ENCODE measurements at places on chromosomes 13 and 19.

DNA sequence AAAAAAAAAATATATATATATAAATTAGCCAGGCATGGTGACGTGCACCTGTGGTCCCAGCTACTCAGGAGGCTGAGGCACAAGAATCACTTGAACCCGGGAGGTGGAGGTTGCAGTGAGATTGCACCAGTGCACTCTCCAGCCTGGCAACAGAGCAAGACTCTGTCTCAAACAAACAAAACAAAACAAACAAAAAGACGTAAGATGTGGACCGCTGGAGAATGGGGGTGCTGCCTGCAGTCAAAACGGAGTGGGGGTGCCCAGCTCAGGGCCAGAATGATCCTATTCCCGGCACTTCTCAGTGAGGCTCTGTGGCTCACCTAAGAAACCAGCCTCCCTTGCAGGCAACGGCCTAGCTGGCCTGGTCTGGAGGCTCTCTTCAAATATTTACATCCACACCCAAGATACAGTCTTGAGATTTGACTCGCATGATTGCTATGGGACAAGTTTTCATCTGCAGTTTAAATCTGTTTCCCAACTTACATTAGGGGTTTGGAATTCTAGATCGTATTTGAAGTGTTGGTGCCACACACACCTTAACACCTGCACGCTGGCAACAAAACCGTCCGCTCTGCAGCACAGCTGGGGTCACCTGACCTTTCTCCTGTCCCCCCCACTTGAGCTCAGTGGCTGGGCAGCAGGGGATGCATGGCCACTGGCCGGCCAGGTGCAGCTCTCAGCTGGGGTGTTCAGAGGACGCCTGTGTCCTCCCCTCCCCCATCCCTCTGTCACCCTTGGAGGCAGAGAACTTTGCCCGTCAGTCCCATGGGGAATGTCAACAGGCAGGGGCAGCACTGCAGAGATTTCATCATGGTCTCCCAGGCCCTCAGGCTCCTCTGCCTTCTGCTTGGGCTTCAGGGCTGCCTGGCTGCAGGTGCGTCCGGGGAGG lies at the start of gene F7:
Gene F7, plus strand, starts transcription at position 760 of the 889 bp plus-strand sequence. Its CDS starts 51 bp downstream, at position 811.
- no peak for DNase-seq

DNA sequence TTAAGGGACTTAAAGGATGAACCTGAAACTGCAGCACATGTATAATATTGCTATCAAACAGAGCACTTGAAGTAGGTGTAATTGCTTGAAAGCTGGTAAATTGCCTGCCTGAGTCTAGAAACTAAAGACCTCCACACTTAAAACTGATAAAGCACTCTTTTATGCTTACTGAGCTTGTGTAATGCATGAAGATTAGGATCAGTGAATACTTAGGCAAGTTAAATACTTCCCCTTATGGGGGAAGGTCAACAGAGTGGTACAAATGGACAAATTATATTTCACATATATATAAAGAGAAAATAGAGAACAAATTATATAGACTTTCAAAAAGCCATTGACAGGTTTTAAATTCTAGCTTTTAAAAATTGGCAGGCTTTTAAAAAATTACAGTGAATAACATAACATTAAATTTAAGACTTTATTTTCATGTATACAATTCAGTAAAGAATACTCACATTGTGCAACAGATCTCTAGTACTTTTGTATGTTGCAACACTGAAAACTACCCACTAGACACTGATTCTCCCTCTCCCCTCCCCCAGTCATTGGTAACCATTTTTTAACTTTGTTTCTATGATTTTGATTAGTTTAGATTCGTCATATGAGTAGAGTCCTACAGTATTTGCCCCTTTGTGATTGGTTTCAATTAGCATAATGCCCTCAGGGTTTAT lies 23.9 kb downstream of the PIBF1 start:
- peak; percentile 4 for DNase-seq

DNA sequence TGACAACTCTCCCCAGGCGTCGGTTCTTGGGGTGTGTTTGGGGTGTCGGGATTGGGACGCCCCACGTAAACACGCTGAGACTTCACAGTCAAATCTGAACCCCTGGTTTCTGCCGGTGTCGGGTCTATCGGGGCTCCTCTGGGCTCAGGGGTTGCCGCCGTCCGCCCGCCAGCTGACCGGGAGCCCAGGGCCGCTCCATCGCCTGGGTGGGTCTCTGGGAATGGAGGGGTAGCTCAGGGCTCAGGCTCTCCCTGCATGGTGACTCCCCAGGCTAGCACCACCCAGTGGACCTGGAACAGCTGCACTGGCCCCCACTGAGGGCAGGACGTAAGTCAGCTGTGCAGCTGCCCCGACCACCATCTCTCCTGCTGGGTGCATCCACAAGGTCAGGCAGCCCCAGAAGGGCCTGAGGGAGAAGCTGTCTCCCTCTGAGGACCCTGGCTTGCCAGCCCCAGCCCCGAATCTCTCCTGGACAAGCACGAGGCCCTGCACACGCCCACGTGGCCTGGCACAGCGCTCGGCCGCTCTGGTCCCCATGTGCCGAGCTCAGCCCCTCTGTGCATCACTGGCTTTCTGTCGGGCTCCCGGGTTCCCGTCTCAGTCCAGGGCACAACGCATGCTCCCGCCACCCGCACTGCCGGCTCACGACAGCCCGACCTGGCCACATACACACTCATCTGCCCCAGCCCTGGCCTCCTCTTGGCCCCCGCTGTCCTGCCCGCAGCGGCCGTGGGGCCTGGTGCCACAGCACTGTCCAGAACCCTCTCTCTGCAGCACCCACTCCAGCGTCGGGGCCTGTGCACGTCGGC lies 6.1 kb downstream of the RNF126 start:
- DNase-seq = no peak

GRCh38 chr13:75415694-75416093 lies 66.3 kb downstream of the TBC1D4 start:
- DNase-seq = no peak

DNA sequence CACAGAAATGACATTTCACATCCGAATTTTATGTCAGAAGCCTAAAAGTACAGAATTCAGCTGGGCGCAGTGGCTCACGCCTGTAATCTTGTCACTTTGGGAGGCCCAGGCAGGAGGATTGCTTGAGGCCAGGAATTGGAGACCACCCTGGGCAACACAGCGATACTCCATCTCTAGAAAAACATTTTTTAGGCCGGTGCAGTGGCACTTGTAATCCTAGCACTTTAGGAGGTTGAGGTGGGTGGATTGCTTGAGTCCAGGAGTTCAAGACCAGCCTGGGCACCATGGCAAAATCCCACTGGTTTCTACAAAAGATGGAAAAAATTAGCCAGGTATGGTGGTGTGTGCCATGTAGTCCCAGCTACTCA lies 15.3 kb downstream of the NOP53 start:
- no peak for DNase-seq

GRCh38 chr13:103515410-103515809 lies 449.2 kb upstream of the SLC10A2 start:
- no peak for DNase-seq

DNA sequence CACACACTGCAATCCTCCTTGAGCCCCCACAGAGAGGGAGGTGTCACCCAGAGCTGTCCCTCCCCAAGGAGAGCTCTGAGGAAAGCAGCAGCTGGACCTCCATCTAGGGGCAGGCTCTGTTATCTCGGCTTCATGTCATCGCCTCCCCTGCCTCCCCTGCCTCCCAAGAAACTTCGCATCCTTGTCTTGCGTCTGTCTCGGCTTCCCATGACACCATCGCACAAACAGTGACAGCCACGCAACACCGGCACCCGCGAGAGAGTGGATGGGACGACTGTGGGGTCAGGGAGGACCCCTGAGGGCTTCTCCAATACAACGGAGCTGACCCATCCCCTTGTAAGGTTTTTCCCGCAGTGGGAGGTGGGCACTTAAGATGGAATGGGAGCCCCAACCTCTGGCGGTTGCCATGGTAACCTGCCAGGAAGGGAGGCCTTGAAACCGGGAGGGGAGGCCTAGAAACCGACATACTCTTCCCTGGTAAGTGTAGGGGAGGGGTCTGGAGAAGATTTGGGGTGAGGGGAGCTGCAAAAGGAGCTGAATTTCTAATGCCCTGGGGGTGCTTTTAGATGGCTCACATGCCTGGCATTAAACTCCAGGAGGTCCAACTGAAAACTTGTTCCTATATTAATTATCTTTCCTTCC lies 16.3 kb downstream of the TLE2 start:
- DNase-seq = no peak

DNA sequence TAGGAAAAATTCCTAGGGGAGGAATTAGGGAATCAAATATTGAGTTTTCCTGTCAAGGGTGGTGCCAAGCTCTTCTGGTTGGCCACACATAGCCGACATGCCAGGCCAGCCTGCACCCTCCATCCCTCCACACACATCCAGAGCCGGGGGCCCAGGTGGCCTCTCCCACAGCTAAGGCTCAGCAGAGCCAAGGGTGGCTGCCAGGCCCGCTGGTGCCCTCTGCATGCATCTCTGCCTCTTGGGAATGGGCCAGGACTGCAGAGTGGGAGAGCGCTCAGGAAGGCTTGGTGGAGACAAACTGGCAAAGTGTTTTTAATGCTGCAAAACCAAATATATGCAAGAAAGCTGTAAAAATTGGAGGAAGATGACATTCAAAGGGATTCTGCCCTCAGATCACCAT lies 42.7 kb upstream of the GAS6 start:
- no peak for DNase-seq

DNA sequence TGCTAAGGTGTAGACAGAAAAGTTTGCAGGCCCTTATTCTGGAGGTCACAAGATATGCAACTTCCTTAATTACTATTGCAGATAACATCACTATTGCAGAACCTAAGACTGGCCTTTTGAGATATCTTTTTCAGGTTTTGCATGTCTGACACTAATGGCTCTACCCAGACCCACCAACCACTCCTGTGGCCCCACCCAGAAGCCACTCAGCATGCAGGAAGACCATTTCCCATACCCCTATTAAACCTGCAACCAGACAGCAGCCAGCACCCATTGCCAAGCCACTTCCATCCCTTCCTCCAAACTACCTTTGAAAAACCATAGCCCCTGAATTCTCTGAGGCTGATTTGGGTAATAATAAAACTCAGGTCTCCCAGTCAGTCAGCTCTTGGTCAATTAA lies 297.6 kb downstream of the SLITRK6 start:
- DNase-seq = no peak

DNA sequence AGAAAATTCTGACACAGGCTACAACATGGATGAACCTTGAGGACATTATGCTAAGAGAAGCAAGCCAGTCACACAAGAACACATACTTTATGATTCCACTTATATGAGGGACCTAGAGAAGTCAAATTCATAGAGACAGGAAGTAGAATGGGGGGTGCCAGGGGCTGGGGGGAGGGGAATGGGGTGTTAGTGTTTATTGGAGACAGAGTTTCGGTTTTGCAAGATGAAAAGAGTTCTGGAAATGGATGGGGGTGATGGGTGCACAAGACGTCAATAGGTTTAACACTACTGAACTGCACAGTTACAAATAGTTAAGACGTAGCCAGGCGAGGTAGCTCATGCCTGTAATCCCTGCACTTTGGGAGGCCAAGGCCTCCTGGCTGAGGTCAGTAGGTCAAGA lies 3.5 kb upstream of the ZNF787 start:
- no peak for DNase-seq

- no peak for DNase-seq
Observed at GRCh38 chr13:32824061-32824460, 192.2 kb upstream of the KL start.

GRCh38 chr13:75356421-75356820 lies 125.5 kb downstream of the TBC1D4 start:
- DNase-seq = no peak

GRCh38 chr19:54178581-54179261 lies 5.8 kb upstream of the TMC4 start:
- DNase-seq = peak; percentile 66

DNA sequence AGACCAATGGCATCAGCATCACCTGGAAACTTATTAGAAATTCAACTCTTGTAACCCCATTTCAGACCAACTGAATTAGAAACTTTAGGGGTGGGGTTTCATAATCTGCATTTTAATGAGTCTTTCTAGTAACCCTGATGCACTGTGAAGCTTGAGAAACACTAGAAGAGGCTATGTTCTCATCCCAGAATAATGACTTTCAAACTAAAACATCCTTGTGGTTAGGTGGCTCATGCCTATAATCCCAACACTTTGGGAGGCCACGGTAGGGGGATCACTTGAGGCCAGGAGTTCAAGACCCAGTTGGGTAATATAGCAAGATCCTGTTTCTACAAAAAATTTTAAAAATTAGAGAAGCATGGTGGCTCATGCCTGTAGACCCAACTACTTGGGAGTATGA lies 402.4 kb downstream of the DLEU7 start:
- DNase-seq = no peak

DNA sequence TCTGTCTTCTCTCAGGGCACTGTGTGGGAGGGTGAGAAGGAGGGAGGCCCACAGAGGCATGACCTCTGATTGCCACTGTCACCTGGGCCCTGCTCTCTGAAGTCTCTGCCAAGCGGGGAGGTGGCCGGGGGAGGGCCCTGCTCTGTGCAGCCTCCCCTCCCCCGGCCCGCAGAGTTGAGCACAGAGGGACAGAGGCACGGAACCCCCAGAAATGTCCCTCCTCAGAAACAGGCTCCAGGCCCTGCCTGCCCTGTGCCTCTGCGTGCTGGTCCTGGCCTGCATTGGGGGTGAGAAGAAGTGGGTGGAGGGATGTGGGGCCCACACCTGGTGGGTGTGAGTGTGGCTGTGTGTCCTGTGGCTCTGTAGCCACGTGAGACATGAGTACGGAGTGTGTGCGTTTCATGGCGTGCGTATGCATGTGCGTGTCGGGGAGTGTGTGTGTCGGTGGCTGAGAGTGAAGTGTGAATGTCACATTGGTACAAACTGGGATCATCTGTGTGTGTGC lies at the start of gene APOC4:
Gene APOC4, plus strand, starts transcription at position 171 of the 505 bp plus-strand sequence. Its CDS starts 41 bp downstream, at position 212.
- DNase-seq = no peak

DNA sequence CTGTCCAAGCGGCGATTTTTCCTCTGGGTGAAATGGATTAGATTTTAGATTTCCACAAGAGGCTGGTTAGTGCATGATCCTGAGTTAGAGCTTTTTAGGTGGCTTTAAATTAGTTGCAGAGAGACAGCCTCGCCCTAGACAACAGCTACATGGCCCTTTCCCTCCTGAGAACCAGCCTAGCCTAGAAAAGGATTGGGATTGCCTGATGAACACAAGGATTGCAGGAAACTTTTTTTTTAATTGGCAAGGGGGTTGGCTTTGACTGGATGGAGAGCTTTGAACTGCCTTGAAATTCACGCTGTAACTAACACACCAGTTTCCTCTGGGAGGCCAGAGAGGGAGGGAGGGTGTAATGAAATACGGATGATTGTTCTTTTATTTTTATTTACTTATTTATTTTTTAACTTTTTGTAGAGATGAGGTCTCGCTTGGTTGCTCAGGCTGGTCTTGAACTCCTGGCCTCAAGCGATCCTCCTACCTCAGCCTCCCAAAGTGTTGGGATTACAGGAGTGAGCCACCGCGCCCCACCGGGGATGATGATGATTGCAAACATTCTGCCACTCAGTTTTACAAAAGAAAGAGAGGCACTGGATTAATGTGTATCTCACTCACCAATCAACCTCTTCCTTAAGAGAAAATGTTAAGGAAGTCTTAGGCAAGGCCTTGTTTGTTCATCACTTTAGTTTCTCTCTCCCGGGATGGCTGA lies 1.9 kb downstream of the LDLR start:
- no peak for DNase-seq

- peak; percentile 56 for DNase-seq
Observed at GRCh38 chr19:52748336-52748950, 13.6 kb upstream of the ZNF611 start.

GRCh38 chr19:2175742-2176141 lies 12.0 kb downstream of the DOT1L start:
- DNase-seq = no peak

GRCh38 chr13:69565334-69565733 lies 542.3 kb upstream of the ATXN8OS start:
- DNase-seq = peak; percentile 28

GRCh38 chr19:46515879-46516350 lies 20.2 kb upstream of the PNMA8B start:
- peak; percentile 28 for DNase-seq

- no peak for DNase-seq
Observed at GRCh38 chr19:11164296-11164695, 8.7 kb upstream of the SPC24 start.

- DNase-seq = no peak
Observed at GRCh38 chr13:29210676-29211075, 384.8 kb downstream of the SLC7A1 start.

All from erythroblast (primary cell).